Eye (tissue), 1 donor: ENCODE measurements at places on chromosomes 6 and 20.

DNA sequence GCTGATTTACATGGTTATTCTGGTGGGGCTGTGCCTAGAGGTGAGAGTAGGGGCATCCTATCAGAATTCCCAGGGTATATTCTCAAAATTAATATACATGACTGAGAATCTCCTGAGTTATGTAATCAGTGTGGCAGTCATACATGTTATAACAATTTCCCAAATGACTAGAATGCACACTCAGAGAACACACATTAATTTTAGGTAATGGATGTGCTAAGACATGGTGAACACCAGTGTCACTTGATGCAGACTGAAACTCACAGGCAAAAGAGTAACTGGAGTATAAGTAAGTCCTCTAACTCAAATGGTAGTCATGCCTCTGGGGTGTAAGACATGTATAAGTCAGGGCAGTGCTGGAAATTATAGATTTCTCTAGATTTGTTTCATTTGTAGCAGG, 1198.4 kb upstream of the CITED2 start:
- DNase-seq, result no peak

- DNase-seq, result no peak
Measured at GRCh38 chr6:14584450-14584849, 466.9 kb downstream of the CD83 start.

GRCh38 chr6:120378582-120379220, 955.6 kb downstream of the TBC1D32 start:
- DNase-seq, result no peak

DNA sequence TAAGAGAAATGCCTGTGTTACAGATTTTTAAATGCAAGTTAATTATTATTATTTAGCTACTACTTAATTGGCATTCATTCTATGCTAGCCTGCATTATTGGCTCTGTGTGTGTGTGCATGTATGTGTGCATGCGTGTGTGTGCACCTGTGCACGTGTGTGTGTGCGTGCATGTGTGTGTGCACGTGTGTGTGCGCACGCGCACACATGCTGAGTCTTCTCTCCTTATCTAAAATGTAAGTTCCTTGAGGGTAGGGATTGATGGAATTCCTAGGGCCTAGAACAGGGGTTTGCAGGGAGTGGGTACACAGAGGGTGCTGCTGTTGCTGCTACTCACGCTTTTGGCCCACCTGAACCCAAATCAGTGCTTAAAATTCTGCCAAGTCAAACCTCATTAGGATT, 43.8 kb upstream of the NEDD9 start:
- DNase-seq, result no peak

DNA sequence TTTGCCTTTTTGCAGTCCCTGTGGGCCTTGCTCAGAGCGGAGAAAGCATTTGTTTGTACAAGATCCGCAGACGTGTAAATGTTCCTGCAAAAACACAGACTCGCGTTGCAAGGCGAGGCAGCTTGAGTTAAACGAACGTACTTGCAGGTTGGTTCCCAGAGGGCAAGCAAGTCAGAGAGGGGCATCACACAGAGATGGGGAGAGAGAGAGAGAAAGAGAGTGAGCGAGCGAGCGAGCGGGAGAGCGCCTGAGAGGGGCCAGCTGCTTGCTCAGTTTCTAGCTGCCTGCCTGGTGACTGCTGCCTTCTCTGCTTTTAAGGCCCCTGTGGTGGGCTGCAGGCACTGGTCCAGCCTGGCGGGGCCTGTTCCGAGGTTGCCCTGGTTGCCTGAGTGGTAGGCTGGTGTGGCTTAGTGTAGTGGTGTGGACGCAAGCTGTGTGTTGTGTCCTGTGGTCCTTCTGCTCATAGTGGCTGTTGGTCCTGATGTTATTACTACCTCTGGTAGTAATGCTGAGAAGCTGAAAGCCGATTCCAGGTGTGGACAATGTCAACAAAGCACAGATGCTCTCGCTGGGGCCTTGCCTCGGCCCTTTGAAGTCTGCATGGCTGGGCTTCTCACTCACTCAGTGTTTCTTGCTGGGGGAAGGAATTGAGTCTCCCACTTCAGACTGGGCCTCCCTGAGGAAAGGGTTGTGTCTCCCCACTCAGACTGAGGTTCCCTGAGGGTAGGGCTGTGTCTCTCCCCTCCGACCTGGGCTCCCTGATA, 12.1 kb downstream of the VEGFA start:
- DNase-seq, result no peak

- no peak for DNase-seq
Measured at GRCh38 chr6:151060096-151060765, 179.5 kb upstream of the AKAP12 start.

- DNase-seq, result no peak
Measured at GRCh38 chr6:79167931-79168694, 66.4 kb downstream of the HMGN3 start.

- DNase-seq, result no peak
Measured at GRCh38 chr20:45408646-45409213, 641 bp downstream of the DBNDD2 start.

DNA sequence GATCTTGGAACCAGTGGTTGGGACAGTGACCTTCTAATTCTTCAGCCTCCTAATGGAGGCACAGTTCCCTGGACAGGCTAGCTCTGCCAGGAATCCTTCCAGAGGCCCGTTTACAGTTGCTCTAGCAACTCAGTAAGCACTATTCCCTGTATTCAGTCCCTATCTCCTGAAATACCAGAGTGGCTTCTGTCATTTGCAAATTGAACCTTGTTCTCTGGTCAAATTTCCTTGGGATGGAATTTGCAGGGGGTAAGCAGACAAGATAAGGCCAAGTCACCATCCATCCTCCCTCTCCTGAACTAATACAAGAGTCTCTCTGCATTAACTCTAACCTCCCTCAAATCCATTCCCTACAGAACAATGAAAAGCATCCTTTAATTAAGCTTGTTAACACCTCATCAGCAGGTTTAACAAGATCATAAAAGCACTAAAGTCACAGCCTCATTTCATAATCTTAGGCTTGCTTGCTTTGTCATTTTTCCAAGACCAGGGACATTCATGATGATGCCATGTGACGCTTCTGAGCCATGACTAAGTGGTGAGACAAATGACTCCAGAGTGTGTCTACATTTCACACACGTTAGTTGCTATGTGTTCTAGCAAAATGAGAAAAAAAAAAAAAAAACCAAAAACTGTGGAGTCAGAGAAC, 37.1 kb downstream of the SLC22A23 start:
- no peak for DNase-seq

DNA sequence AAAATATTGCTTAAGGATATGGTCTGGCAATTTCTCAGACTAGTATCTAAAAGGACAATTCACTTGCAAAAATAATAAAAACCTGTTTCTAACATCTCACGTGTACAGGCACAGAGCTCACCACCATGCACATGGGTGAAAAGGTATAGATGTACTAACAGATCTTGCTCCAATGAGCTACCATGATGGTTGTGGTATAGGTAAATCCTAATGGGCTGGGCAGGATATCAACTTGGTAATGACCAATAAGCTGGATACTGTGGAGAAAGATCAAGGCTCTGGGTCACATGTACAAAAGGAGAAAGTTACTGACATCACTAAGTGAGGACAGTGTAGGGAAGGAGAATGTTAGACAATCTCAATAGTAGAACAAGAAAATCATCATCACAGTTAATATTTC, 111.0 kb upstream of the NUP153 start:
- no peak for DNase-seq

GRCh38 chr6:41022294-41022693, 16.7 kb downstream of the UNC5CL start:
- DNase-seq, result peak; percentile 68

DNA sequence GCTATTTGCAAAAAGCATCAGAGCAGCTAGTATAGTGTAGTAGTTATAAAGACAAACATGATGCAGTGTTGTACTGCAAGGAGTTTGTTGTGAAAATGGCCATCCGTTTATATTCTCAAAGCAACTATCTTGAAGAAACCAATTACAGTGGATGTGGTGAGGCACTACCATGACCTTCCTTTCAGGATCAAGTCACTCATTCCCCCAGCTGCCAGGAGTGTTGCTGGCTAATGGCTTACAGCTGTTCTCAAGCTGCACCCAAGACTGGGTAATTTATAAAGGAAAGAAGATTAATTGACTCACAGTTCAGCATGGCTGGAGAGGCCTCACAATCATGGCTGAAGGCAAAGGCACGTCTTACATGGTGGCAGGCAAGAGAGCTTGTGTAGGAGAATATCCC, 29.0 kb downstream of the ADGRF4 start:
- DNase-seq, result no peak

DNA sequence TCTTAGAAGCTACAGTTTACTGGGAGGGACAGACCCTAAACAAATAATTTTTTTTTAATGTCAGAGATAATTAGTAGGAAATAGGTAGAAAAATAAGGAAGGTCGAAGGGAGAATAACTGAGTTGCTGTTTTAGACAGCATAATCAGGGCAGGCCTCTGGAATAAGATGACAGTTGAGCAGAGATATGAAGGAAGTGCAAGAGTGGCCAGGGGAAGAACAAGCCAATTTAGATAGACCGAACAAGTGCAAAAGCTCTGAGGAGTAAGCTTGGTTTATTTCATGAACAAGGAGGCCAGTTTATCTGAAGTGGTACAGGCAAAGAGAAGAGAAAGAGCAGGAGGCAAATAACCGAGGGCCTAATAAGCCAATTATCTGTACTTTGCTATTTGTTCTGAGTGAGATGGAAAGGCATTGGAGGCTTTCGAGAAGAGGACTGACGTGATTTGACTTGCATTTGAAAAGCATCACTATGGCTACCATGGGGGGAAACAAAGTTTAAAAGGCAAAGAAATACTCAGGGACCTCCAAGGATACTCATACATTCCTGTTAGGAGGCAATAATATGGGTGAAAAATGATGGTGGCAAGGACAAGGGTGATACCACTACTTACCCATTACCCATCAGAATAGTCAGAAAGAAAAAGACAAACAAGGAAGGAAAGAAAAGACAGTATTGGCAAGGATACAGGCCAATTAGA, 19.7 kb downstream of the PROCR start:
- DNase-seq, result no peak

DNA sequence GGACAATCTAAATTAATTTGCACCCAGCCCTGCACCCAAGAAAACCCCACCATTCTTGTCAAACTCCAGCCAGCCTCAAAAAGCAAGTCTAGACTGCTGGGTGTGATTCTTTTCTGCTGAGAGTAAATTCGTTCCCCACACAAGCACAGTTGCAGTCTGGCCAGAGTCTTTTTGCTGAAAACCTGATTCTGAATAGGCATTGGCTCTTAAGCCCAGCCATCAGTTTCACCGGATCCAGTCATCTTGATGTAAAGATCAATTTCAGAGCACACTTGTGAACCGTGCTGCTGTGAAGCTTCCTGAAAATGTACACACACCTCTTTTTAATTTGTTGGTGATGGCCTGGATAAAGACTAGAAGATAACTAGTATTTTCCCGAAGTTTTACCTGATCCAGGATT, 159.4 kb upstream of the GGTLC1 start:
- no peak for DNase-seq

GRCh38 chr6:166763606-166764472, 136.8 kb upstream of the RPS6KA2 start:
- DNase-seq, result peak; percentile 49

DNA sequence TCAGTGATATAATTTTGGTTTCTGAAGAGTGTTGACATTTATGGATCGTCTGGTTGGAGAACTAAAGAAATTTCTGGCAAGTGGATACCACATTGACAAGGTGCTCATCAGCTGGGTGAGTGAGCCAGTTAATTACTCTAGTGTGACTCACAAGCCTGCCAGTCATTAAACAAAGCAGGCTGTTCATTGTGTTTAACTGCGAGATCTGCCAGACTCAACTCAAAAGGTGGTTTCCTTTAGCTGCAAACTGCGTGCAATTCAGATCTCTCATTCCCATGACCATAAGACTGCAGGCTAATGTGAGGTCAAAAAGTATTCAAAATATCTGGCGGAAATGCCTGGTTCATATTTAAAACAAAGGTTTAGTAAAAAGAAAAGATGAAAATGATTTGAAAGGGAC, 32.5 kb upstream of the IYD start:
- peak; percentile 33 for DNase-seq

DNA sequence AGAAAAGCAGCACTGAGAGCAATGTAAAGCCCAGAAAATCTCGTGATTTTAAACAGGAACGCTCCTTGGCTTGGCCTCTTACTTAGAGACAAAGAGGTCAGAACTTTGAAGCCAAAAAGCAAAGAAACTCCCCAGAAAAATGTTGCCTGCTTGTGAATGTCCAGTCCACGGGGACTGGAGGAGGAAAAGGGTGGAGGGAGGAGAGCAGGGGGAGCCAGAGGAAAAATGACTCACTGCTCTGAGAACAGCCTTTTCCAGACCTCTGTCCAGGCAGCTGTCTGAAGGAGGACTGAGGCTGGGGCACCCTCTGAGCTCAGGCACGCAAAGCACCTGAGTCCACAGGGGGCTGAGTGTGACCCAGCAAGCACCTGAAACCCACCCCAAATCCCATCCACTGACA, 64.7 kb downstream of the TRAM2 start:
- DNase-seq, result no peak

GRCh38 chr6:33136310-33136900, 55.9 kb downstream of the COL11A2 start:
- DNase-seq, result no peak

GRCh38 chr20:52943185-52943841, 28.8 kb upstream of the TSHZ2 start:
- DNase-seq, result no peak

GRCh38 chr20:1926237-1926636, 31.0 kb downstream of the SIRPA start:
- no peak for DNase-seq

- peak; percentile 9 for DNase-seq
Measured at GRCh38 chr20:42261766-42262270, 643.6 kb upstream of the CHD6 start.

DNA sequence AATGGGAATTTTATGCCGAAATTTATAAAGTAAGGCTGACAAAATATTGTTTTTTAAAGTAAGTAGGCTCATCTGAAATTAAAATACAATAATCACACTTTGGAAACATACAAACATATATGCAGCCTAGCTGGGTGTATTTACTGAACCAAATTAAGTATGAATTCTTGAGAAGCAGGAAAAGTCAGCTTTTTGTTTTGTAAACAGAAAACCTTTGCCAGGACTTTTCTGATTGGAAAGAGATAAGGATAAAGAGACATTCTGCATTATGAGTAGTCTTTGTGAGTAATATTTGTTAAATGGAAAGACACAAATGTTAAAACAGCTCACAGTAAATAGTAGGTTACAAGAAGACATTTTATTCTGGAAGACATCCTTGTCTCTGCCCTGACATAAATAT, 1380.8 kb downstream of the GRIK2 start:
- DNase-seq, result no peak

DNA sequence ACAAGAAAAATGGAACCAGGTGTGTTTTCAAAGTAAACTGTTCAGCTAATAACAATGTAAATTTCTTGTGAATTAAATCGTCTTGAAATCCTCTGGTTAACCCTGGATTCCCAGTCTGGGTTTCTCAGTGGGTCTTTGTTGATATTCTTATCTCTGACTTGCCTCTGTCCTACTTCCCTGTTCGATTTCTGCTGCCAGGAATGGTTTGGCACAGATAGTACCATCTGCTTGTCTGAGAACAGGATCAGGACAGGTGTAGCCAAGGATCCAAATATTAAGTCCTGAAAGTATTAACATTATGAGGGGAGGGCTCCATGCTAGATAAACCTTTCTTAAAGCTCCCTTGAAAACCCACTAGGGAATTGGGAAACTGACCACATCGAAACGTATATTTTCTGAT, 30.1 kb downstream of the ARFGEF2 start:
- no peak for DNase-seq
